ENCODE measurements at places on chromosomes 2 and 18.
A peak's percentile ranks its signal among the peaks of the same experiment; 100 is the strongest.

- DNase-seq = no peak
These were observed 667.5 kb upstream of the HS6ST1 start for GRCh38 chr2:128986026-128986715.

- DNase-seq = no peak
These were observed 249.0 kb downstream of the SLC8A1 start for GRCh38 chr2:40202798-40203400.

- no peak for DNase-seq
These were observed 100.8 kb downstream of the CLIP4 start for GRCh38 chr2:29215739-29216608.

GRCh38 chr2:230885463-230886130, 20.9 kb downstream of the ITM2C start:
- DNase-seq = no peak

GRCh38 chr18:3604498-3605408, 154.8 kb downstream of the TGIF1 start:
- no peak for DNase-seq

DNA sequence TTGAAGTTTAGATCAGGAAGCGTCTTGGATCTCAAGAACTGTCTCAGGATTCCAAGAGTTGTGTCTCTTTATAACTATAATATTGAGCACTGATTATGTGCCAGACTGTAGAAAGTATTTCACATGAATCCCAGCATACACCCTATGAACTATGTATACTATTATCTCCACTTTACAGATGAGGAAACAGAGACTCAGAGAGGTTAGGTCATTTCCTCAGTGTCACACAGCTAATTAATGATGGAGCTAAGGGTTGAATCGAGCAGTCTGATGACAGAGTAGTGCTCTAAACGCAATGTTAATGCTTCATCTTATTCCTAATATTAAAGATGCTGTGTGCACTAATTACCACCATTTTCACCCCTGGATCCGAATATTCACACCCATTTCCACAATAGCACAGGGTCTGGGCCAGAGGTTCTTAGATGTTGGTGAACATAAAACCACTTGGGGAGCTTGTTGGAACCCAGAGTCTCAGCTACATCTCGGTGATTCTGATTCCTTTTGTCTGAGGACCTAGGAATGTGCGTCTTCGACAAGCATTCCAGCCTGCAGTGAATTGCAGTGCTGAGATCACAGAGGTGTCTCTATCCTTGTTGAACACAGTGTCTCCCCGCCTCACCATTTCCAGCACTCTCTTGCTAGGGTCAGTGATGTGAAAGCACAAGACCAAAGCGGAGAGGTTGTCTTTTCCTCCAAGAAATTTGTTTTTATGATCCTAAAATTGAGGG, 213.8 kb downstream of the SP3 start:
- DNase-seq = no peak

DNA sequence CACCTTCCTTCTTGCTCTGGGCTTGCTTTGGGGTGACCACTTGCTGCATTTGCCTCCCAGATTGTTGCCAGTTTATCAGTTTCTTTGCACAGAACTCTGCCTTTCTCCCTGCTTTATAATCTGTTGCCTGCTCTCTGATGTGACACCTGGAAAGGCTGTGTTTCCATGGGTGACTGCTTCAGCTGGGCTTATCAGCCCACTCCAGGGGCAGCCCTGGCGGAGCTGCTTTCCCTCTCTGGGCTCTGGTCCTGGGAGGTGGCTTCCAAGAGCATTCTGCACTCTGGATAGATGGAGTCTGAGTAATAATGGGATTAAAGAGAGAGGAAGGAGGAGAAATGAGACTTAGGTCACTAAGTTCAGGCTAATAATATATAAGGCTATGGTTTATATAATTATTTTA, 352.7 kb downstream of the TSN start:
- DNase-seq = no peak

DNA sequence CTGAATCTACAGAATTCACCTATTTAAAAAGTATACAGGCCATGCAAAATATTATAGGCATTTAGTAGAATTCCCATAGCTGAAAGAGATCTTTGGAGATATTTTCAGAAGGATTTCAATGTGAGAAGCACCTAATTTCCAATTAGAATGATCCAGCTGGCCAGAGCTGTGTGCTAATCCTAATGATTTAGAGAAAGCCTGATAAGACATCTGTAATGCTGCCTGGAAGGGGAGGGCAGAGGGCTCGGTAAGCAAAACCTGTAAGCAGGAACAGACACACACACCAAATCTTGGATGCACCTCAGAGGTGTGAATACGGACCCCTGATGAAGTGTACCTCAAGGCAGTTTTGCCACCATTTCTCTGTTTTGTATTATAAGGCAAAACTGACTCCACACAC, 14.0 kb downstream of the SERTAD2 start:
- DNase-seq = no peak

DNA sequence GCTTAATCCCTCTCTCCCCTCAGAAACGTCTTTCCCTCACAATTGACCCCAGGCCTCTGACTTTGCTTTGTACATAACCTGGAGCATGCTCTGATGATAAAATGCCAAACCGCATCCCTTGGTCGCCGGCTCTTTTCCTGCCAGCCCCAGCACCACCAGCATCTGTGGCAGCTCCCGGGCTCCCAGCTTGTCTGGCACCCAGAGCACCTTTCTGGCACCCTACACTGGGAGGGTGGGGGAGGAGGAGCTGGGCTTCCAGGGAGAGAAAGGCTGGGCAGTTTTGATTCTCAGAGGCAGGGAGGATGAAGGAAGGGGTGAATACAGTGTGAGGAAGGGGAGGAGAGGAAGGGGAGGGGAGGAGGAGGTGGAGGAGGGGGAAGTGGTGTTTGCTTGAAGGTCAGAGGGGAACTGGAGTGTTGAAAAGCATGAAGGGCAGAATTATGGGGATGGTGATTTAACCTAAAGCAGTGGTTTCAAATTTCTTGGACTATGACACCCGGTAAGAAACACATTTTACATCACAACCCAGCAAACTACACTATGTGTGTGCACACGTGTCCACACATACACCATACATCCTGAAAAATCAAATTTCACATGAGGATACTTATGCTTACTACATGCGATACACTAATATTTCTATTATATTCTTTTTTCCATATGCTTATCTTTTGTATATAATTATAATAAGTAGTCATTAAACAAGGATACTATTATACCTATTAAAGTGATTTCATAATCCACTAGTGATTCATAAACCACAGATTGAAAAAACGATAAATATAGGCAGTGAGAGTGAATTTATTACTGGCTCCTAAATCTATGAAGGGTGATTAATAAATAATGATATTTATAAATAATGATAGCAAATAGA, 30.0 kb upstream of the IGFBP2 start:
- no peak for DNase-seq

DNA sequence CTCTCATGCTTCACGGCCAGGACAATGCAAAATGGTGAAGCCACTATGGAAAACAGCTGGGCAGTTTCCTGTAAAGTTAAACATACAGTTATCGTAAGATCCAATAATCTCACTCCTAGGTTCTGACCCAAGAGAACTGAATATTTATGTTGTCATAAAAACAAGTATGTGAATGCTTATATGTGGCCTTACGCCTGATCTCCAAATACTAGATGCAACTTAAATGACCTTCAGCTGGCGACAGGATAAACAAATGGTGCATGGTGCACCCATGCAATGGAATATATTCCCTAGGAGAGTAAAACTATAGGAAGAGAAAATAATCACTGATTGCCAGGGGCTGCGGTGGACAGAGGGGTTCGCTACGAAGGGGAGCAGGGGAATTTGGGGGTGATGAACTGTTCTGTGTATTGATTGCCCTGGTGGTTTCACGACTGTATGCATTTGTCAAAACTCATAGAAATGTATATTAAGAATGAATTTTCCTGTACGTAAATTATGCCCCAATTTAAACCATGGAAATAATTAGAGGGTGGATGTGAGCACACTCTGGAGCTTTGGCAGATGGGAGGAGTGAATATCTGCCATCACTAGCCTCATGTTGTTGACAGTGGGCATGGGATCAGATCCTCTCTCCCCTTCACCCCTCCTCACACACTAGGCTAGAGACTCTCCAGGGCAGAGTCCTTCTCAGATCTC, 100.8 kb upstream of the MYCN start:
- DNase-seq = no peak

DNA sequence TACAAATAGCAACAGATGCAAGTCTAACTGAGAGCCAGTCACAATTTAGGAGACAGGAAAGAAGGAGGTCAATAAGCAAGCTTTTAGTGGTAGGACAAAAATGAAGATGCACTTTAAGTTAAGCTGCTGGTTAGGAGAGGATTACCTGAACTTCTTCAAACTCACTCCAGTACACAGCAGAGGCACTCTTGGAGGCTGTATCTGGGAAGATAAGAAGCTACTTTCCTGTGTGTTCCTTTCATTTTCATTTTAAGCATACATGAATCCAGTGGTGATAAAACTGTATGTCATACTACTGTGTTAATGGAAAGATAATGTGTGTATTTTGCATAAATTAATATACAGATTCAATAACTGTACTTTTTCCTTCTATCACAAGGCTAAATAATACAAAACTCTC, 49.6 kb downstream of the HYCC2 start:
- DNase-seq = no peak

- peak; percentile 8 for DNase-seq
These were observed 486.5 kb downstream of the NUP35 start for GRCh38 chr2:183610724-183611123.

- DNase-seq = no peak
These were observed 145.9 kb downstream of the DDX1 start for GRCh38 chr2:15737314-15738224.

DNA sequence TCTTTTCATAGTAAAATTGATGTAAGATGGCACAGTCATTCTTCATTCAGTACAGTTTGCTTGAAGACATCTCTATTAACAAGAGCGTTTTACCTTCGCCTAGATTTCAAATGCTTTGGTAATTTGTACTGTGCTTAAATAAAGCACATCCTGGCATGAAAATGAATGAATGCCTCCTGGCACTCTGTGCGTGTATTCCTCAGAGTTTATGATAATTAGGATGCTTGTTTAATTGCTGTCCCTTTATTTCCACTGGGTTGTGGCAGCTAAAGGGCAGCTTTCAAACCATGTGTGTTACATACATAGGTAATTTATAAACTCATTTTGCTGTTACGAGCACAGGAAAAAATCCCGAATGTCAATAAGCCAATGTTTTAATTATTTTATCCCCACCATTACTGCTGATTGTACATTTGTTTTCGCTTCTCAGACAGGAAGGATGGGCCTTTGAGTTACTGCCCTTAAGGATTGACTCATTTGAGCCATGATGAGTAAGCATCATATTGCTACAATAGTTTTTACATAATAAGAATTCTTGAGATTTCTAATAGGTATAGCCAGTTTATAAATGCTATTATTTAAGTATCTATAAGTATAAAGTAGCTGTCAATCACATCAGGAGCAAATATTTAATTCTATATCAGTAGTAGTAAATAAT, 516.5 kb downstream of the XIRP2 start:
- no peak for DNase-seq

GRCh38 chr2:33835911-33836310, 236.8 kb upstream of the FAM98A start:
- no peak for DNase-seq

DNA sequence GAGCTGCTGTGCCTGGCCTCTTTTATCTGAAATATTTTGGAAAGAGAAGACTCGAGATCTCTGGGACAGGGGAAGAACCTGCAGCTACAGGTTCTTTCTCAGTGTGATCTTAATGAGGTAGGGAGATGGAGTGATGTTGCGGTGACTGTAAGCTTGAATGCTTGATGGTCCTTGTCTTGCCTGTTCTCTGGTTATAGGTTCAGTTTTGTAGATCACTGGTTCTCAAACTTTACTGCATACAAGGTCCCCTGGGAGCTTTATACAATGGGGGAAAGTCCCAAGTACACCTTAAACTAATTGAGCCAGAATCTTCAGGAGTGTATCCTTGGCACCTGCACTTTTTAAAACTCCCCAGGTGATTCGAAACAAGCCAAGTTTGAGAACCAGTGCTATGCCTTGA, 136.7 kb upstream of the CXCR4 start:
- no peak for DNase-seq

GRCh38 chr2:6654279-6654678, 211.4 kb downstream of the CMPK2 start:
- DNase-seq = no peak
